ENCODE measurements at places on chromosomes 7 and 10.

GRCh38 chr7:95788258-95788657, 15.9 kb downstream of the DYNC1I1 start:
- DNase-seq = no peak

- no peak for DNase-seq
Measured at GRCh38 chr7:27254625-27255024, 12.0 kb downstream of the EVX1 start.

DNA sequence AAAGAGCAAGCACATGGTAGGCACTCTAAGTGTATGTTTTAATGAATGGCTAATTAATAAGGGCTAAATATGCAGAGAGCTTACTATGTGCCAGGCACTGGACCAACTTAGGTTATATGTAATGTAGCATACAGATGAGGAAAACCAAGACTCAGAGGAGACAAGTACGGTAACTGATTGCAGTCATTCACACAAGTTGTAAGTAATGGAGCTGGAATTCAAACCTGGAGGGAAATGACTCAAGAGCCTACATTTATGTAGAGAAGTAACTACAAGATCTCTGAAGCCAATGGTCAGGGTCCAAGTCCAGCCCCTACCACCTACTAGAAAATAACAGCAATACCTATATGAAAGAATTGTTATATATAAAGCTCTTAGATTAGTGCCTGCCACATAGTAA, 97.3 kb upstream of the KCNIP2 start:
- no peak for DNase-seq

- no peak for DNase-seq
Measured at GRCh38 chr7:139651308-139651707, 126.5 kb downstream of the HIPK2 start.
